Activated naive CD4-positive, alpha-beta T cell treated with anti-CD3 and anti-CD28 coated beads for 36 hours (primary cell): ENCODE measurements at places on chromosomes 3 and 15. TPM values are rescaled to one million over a fixed set of nuclear protein-coding genes. Genes with fewer than 3 reads are reported as not detected.

GRCh38 chr15:63380808-63381282 is 801 bp downstream of the CA12 start:
- DNase-seq = no peak

DNA sequence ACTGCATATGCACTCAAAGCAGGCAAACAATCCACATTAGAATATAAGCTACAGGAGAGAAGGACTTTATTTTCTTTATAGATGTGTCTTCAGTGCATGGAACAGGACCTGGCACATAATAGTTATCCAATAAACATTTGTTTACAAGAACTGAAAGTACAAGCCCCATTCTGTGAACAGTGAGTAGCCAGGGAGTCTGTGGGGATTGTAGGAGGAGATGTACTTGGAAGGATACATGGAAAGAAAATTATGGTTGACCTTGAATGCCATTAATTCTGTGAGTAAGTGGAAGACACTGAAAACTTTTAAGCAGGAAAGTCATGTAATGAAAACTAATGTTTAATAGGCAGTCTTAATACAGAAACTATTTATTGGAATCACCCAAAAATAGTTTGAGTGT is 28.3 kb downstream of the MASP1 start:
- DNase-seq = no peak

- DNase-seq = no peak
Observed at GRCh38 chr3:116059421-116060096, 385.7 kb downstream of the LSAMP start.

- DNase-seq = no peak
Observed at GRCh38 chr3:46552538-46552937, 13.6 kb downstream of the LRRC2 start.

- DNase-seq = no peak
Observed at GRCh38 chr3:197365586-197365985, 67.2 kb upstream of the DLG1 start.

- no peak for DNase-seq
Observed at GRCh38 chr3:52381623-52382022, 63.3 kb downstream of the SEMA3G start.

DNA sequence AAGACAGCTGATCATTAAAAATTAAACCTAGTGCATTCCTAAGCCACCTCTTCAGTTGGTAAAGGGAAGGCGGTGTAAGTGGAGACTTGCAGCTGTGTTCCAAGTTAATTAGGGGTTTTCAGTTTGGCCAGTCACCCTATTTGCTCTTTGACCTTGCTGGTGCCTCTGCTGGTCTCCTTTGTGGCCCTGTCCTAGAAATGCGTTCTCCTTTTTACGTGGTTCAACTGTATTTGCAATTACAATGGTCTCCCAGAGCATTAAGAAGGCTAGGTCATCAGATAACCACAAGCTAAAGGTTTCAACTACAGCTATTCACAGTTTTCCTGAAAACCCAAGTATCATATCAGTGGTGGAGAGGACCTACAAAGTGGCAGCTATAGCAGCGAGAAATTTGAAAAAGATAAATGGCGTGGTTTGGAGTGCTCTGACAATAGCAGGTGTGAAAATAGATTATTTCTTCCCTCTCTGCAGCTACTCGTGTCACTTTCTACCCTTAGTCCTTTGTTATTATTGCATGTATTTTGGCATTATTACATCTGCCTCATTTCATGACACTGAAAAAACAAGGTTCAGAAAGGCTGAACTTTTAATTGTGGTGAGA is 203.5 kb upstream of the TBC1D5 start:
- no peak for DNase-seq

DNA sequence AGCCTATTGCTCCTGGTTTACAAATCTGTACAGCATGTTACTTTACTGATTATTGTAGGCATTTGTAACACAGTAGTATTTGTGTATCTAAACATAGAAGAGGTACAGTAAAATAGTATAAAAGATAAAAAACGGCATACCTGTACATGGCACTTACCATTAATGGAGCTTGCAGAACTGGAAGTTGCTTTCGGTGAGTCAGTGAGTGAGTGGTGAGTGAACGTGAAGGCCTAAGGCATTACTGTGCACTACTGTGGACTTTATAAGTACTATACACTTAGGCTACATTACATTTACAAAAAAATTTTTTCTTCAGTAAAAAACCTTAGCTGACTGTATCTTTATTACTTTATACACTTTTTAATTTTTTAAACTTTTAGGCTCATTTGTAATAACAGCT is 90.9 kb downstream of the RAP2B start:
- no peak for DNase-seq

The FLNB gene
- total RNA-seq = 48.0 TPM

The KIF15 gene
- 45.8 TPM for total RNA-seq

The USP3 gene
- total RNA-seq = 52.2 TPM

The GRAMD2A gene
- total RNA-seq = not detected
